ENCODE measurements at places on chromosomes 3 and 15.

- no peak for DNase-seq
Observed at GRCh38 chr3:46711305-46711704, 6.4 kb downstream of the PRSS50 start.

- no peak for DNase-seq
Observed at GRCh38 chr3:185422677-185423076, 59.7 kb downstream of the MAP3K13 start.

DNA sequence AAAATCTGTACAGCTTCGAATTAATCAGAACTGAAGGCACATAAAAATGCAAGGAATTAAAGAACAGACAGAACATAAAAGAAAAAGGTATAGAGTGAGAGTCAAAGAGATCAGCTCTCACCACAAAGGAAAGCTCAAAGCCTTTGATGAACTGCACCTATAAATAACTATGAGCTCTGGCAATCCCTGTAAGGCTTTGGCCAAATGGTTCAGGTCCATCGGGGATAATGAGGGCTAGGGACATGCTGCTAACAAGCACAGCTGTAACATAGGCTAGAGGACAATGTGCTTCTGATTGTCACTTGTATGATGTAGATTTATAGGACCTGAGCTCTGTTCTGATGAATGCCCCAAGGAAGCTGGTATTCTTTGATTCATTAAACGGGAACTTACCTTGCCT lies 113.9 kb upstream of the MRPL3 start:
- DNase-seq: no peak

GRCh38 chr15:34861214-34861613 lies 65.9 kb upstream of the ACTC1 start:
- DNase-seq: no peak

- peak; percentile 26 for DNase-seq
Observed at GRCh38 chr15:66252685-66253417, 699 bp downstream of the MEGF11 start.

GRCh38 chr15:100284191-100284590 lies 57.6 kb downstream of the ADAMTS17 start:
- no peak for DNase-seq

GRCh38 chr15:90780916-90781315 lies 63.8 kb downstream of the BLM start:
- DNase-seq: no peak

- DNase-seq: no peak
Observed at GRCh38 chr3:46296826-46297225, 54.6 kb downstream of the CCR3 start.

- no peak for DNase-seq
Observed at GRCh38 chr3:142098964-142099363, 50.4 kb downstream of the TFDP2 start.

GRCh38 chr3:79568938-79569337 lies 198.9 kb downstream of the ROBO1 start:
- DNase-seq: no peak

DNA sequence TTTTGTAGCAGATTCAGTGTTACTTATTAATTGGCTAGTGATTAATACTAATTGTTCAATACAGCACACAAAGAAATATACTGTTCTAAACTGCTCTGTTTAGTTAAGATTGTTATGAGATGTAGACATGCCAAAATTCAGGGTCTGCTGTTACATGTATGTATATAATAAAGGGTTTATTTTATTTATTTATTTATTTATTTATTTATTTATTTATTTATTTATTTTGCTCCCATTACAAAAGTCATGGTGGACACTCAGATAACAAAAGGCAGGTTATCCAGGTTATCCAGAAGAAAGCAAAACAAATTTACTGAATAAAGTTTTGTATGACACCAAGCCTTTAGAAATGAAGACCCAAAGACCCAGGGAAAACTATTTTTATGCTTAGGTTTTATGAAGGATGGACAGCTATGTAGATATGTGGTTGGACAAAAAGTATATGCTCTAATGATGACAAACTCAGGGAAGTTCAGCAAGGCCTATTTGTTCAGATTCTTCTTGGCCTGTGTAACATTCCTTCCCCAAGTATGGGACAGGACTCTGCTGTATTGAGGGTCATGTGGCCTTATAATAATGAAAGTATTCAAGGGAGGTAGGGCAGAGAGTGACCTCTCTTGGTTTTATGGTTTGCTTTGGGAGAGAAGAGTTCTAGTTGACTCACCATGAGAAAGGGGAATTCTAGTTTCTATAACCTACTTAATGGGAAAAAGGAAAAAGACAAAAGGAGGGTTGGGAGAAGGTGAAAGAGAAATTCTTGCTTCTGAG lies 1056.8 kb downstream of the ROBO2 start:
- DNase-seq: no peak

- DNase-seq: no peak
Observed at GRCh38 chr3:142226474-142226873, 1.1 kb upstream of the GK5 start.

DNA sequence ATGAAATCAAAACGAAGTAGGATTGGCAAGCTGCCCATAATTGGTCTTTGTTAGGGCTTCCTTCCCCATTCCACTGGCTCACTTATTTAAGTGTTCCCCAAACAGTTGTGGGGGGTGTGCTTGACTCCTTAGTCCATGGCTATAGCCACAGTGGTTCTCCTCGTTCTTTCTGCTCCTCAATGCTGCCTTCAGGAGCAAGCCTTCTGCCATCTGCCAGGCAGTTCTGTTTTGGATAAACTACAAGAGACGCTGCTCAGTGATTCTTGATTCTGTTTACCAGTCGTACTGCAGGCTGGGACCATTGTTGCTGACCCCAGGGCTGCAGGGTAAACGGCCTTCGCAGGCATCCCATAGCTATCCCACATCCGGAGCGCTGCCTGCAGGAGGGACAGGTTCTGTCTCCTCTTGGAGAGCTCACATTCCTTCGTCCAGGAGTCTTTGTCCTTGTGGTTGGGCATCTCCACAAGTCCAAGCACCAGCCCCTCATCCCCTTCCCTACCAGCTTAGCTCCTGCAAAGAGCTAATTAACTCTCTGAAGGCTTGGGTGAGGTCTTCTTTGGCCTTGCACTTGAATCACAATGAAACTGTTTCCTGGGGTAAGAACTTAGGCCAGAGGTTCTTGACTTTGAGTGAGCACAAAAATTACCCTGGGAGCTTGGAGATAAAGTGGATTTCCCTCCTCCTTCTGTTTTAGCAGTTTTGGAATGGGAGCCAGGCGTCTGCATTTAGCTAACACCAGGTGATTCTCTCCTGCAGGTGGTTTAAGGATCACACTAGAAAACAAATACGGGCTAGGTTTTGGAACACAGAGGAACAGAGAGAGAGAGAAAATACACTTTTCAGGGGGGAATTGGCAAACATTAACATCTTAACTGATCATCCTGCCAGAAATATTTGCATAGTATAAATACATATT lies 114.9 kb downstream of the SV2B start:
- DNase-seq: no peak

DNA sequence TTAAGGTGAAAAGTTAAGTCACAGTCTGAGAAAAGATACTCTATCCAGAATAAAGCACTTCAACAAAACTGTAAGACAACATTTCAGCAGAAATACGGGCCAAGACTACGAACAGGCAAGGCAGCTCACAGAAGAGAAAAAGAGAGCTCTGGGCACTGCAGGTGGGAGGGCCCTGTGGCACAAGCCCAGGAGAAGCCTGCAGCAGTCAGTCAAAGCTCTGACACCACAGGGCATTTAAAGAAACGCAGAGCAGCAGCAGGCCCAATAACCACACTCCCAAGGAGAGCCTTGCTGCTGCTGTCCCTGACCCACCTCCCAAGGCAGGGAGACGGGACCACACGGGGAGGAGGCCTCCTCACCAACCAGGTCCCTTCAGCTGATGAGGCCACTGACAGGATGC lies 19.2 kb downstream of the CHSY1 start:
- DNase-seq: no peak

GRCh38 chr3:167409611-167410010 lies 29.5 kb upstream of the ZBBX start:
- DNase-seq: no peak

DNA sequence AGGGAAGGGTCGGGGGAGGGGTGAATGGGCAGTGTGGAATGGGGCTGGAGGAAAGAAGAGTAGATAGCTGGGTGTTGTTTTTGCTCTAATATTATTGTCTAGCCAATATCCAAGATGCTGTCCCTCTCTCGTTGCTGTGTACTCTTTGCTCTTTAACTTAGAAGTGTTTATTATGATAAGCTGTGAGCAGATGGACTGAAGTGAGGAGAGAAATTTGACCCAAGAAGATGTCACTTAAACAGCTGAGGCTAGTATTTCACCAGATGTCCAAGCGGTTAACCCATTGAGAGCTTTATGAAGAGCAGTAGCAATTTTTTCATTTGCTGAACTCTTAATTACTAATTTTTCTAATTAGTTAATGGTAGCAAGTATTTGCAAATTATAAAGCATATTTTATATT lies 212.2 kb upstream of the TP63 start:
- DNase-seq: no peak

DNA sequence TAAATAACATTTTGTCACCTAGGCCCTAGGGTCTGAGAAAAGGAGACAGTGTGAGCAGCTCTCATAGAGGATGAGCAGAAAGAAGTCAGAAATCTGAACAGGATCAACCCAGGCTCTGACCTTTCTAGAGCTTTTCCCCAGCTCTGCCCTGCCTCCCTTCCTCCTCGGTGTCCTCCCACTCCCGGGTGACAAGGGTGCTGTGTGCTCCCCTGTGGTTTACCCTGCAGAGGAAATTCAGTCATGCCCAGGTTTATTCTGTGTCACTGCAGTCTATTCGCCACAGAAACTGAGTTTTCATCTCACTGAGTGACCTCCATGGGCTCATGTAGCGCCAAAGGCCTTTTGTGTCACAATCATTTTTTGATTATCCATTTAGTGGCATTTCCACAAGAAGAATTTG lies 76.6 kb downstream of the IL12A start:
- DNase-seq: no peak

DNA sequence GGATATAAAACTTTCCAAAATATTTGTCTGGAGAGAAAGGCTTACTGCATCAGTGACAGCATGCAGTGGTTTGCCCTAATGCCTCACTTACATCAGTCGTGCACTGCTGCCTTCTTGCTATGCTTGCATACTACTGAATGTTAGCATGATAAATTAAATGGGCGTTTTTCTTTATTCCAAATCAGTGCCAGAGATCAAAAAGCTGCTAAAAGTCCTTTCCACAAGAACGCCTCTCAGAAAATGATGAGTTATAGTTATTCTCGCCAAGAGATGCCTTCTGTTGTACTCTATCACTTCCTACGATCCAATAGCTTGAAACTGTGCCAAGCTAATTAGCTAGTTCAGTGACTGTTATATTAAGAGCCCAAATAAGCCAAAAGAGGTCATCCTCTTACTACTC lies 345.8 kb upstream of the ROBO2 start:
- DNase-seq: no peak

GRCh38 chr15:86689006-86689405 lies 609.3 kb downstream of the AGBL1 start:
- DNase-seq: no peak

DNA sequence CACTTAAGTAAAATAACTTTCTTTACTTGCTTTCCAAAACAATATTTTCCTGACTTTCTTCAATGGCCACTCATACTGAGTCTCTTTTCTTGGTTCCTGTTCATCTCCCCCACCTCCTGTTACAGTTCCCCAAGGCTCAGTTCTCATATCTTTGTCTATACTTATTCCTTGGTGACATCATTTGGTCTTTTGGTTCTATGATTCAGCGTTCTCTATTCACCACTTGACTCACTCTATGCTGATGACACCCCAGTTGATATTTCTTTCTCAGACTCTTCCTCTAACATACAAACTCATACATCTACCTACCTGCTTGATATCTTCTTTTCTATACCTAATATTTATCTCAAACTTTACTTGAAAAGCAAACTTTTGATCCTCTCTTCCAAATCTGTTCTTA lies 85.0 kb upstream of the P3H2 start:
- no peak for DNase-seq

GRCh38 chr3:146577662-146578061 lies 27.5 kb downstream of the PLSCR5 start:
- DNase-seq: no peak

- DNase-seq: no peak
Observed at GRCh38 chr3:13870902-13871301, 9.0 kb downstream of the WNT7A start.

DNA sequence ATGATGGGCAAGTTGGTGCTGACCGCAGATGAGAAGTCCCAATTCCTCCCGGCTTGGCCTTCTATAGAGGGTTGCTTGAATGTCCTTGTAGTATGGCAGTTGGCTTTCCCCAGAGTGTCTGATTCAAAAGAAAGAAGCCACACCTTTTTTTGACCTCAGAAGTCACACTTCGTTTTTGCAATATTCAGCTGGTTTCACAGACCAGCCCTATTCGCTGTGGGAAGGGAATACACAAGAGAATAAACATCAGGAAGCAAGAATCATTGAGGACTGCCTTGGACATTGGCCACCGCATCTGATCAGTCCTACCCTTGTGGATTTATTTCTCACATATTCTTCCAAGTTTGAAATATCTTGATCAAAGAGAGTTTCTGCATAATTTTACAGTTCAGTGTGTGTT lies 228.6 kb upstream of the SUCLG2 start:
- DNase-seq: no peak

DNA sequence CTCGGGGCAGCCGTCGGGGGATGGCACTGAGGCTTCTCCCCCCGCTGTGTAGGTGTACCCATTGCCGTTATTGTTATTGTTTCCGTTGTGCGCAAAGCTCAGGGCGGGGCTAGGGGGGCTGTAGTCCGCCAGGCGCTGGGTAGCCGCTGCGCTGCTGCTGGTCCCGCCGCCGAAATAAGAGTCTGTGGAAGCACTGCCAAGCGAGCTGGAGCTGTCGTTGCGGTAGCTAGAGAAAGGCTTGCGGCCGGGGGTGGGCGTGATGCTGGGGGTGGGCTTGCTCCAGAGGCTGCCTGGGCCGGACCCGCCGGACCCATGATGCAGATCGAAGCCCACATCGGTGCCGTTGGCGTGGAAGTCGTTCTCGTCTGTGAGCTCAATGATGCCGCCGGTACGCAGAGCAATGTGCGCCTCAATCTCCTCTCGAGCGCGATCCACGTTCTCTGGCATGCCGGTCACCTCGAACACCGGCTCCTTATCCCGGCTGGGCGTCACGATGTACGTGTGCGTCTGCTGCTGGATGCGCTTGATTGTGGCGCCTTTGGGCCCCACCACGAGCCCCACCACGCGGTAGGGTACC lies 1.9 kb downstream of the MEX3B start:
- no peak for DNase-seq

GRCh38 chr3:112489674-112490479 lies 9.4 kb downstream of the BTLA start:
- DNase-seq: no peak

DNA sequence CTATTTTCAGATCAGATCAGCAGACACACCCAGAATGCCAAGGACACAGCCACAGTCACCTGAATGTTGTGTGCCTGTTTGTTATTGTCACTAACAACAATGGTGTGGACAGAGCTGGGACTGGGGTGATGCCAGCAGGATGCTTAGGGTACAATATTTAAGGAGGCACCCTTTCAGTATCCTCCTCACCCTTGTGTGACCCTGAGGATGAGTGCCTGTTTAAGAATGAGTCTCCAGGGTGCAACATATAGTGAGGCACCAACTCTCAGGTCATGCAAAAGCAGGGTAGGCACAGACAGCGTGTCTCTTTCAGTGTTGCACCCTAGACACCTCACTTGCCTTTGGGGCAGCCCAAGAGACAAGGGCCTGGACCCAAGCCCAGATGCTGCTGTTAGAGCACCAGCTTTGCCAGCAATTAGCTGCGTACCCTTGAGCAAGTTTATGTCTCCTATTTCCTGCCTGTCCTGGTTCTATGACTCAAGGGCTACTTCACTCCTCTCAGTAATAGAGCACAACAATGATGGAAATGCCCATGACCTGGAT lies 122.6 kb downstream of the AQP9 start:
- DNase-seq: no peak

GRCh38 chr15:51390241-51390965 lies 48.9 kb downstream of the GLDN start:
- no peak for DNase-seq

All from NCI-H1930 (cell line).